LHCN-M2 (cell line): ENCODE measurements at places on chromosomes 2 and 18. TPM values are rescaled to one million over a fixed set of nuclear protein-coding genes. Genes with fewer than 3 reads are reported as not detected.

DNA sequence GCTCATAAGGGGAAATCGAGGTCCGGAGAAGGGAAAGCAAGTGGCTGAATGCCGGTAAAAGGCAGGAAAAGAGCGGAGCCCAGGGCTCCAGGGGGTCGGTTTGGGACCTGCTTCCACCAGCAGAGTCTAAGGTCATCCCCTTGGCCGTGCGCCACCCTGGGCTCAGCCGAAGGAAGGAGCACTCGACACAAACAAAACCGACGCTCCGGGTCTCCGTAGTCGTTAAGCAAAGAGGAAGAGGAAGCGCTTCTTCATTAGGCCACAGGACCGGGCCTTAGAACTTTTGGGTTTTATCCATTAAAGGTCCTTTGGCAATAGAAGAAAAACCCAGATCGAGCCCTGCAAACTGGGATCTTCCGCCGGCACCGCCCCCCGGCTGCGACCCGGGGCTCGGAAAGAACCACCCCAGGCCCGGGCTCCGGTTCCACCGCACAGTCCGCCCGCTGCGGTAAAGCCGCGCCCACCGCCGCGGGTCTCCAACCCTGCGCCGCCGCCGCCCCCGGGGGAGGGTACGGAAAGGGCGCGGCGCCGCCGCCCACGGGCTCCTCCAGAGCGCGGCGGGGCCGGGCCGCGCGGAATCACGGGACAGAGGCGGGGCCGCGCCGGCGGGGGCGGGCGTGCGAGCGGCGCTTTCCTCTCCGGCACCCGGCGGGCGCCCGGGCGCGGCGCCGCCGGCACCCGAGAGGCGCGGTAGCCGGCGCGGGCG, at the start of gene TTL:
Gene TTL (plus strand): TSS at position 629 of the 706 bp plus-strand sequence. CDS start 189 bp downstream, outside the sequence.
- peak; percentile 59 for DNase-seq

GRCh38 chr2:167534443-167534842, 646.2 kb downstream of the XIRP2 start:
- DNase-seq: no peak

DNA sequence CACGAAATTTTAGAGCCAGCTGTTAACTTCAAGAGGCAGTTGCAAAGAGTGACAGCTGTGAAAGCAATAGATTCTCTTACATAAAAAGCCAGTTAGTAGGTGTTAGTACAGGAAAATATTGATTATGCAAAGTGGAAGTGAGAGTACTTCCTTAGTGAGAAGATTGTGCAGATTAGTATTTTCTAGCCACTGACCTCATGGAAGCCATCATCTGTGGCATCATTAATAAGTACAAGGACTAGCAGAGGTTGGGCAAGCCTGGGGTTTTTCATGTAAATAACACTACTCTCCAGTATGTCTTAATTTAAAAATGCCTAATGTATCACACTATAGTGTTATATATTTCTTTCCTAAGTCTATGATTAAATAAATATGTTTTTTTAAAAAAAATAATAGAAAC, 166.2 kb upstream of the DTNA start:
- DNase-seq: no peak

Gene RIT2
- total RNA-seq: not detected in 2 replicates

DNA sequence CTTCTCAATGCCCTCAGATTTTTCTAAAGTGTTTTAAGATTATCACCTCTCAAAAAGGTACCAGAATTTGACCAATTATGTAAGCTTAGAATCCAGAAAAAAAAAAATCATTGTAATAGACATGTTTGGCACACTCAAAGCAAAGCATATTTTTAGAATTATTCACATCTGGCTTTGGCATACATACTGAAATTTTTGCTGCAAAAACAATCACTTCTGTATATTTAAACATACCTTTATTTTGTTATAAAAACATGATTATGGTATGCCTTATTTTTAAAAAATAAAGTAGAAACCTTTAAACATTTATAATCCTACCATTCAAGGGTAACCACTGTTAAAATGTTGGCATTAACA, 143.3 kb downstream of the ESCO1 start:
- no peak for DNase-seq

DNA sequence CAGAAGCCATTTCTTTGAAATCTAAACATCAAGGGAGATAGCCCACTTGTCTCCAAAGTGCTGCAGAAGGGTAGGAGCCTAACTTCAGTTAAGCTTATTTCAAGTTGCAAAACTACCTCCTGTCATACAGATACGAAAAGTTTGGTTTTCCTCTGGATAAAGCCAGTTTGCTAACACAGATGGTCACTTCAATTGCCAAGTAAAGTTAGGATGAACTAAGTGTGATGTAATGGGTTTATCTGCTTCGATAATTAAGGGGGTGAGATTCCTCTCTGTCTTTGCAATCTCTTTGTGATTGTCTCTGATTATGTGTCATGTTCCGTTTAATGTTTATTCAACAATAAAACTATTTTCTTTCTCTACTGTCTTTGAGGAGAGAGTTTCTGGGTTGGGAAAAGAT, 156.4 kb downstream of the SLC39A10 start:
- no peak for DNase-seq

DNA sequence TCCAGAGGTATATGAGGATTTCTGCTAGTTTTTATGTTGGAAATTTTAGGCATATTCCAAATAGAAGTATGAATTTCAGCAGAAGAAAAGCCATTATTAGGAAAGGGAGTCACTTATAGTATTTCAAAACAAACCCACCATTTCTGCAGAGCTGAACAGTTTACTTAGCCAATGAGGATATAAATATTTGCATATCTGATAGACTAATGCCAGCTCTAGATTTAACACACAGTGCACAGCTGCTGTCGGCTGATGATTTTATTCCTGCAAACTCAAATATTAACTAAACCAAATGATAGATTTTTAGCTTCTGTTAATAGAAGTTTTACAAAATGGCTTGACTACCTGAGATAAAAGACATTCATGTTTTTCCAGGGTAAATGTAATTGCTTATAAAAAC, 375.8 kb upstream of the FANCL start:
- no peak for DNase-seq

DNA sequence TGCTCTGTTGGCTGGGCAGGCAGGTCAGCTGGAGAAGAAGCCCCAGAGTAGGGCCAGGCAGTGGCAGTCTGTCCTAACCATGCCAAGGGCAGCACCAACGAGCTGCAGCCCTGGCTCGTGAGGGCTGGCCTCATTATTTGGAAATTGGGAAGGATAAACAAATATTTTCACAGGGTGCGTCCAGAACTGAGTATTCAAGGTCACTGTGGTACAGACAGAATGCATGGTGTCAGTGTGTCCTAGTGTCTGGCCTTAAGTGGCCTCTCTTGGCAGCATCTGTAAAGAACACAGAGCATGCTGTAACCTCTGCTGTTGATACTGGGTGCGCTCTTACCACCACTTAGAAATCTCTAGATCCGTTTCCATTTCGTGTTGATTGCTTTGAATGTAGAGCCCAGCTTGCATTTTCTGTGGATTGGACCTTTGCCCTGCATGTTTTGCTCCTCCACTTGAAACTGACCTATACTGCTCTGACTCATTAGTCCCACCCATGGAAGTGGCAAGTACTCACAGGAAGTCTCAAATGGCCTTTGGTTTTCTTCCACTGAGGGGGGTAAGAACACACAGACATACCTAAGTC, 88.2 kb downstream of the GREB1L start:
- peak; percentile 93 for DNase-seq

- DNase-seq: no peak
Measured at GRCh38 chr2:155895016-155895415, 437.5 kb downstream of the NR4A2 start.

DNA sequence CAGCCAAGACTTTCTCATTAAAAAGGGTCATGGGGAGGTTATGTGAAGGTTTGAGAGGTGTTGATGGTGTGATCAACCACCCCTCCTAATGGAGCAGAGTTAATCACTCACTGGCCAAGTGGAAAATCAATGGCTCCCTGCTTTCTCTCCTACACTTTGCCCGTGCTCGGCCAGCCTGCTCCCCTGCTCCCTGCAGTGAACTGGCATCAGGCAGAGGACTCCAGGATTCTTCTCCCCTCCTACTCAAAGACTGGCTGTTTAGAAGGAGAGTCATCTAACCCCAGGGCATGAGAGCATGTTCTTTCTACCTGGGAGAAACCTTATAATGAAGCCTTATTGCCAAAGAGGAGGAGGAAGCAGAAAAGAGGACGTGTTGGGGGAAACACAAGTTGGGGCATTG, 74.9 kb downstream of the SGPP2 start:
- no peak for DNase-seq

DNA sequence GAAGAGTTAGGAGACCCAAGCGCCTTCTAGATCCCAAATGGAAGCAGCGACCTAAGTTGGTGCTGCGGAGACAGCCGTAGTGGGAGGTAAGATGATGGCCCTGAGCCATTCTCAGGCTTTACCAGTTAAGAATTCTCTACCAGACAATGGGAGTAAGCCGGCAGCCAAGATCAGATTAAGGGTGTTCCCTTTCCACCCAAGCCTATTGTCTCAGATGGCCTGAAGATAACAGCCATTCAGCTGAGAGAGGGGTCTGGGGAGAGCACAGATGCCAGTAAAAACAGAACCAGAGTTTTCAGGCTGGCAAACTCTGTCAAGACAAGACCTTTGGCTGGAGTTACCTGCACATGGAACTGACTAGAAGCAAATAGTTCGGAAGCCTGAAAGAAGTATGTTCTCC, 191.7 kb upstream of the HAAO start:
- no peak for DNase-seq

- no peak for DNase-seq
Measured at GRCh38 chr2:226873826-226874225, 38.0 kb downstream of the RHBDD1 start.

Gene NEB
- 0.32 and 2.6 TPM in 2 replicates for total RNA-seq

DNA sequence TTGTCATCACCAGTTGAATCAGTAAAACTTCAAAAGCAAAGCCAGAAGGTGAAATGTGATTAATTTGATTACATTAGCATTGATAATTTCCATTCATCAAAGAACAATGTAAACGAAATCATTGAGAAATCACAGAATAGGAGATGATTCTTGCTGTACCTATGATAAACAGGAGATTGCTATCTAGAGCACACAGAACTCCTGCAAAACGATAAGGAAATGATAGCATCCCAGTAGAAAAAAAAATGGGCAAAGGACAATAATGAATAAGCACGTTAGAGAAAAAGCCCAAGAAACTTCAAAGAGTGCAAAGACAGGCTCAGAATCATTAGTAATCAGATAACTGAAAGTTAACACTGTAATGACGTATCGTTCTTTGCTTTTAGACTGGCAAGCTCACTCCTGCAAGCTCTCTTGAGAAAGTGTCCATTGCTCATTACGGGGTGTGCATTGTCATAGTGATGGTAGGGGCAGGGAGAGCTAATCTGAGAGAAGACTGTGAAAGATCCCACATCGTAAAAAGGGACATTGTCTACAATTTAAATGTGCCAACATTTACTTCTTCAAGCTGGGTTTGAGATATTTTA, 143.6 kb downstream of the SPP2 start:
- DNase-seq: no peak

DNA sequence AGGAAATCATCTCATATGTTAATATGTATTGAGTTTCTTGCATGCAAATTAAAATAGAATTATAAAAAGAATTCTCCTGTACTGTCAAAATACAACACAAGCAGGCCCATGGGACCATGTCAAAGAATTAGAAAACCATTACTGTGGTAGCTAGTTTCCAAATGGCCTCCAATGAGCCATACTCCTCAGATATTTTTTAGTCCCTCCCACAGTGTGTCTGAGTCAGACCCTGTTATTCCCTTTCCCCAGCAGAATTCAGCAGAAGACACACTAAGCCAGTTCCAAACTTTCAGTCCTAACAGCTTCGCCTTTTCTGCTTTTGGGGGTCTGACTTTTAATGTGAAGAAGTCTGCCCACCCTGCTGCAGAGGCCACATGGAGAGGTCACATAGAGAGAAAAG, 86.7 kb downstream of the FIGN start:
- DNase-seq: peak; percentile 50

GRCh38 chr2:160575368-160575767, 81.8 kb upstream of the RBMS1 start:
- no peak for DNase-seq

DNA sequence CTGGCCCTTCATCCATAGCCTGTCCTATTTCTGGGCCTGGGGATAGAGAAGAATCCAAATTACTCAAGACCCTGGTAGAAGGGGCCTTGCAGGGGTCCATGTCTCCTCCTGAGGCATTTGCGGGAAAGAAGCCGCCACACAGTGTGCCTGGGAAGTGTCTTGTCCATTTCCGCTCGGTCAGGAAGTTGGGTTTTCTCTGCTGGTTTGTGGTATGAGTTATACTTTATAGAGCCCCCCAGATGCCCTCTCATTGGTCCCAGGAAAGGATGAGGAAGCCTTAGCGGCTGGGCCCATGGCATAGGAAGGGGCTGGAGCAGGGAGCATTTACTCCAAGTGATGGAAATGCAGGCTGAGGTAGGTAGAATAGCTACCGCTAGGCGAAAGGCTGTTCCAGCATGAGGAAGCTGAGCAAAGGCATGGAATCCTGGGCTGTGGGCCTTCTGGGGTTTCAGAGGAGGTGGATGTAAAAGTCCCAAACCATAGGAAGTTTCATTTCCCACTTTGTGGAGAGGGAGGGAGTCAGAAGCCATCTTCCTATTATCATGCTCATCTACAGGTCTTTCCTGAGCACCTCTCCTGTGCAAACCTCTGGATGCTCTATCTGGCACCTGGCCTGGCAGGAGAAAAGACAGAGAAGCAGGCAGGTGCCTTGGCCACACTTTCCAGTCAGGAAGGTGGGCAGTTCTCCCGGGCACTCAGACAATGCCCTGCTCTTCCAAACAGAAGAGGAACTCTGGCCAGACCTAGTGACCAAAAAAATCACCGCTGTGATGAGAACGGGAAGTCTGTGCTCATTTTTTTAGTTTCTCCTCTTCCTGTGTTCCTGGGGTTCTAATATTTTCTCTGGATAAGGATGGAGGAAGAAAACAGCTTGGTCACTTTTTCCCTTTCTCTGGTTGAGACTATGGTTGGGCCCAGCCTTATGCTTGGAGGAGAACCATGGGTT, 2.6 kb upstream of the CD207 start:
- no peak for DNase-seq

Gene REG3G
- total RNA-seq: not detected in 2 replicates

Gene SERPINB2
- total RNA-seq: 0.80 and 1.0 TPM in 2 replicates

DNA sequence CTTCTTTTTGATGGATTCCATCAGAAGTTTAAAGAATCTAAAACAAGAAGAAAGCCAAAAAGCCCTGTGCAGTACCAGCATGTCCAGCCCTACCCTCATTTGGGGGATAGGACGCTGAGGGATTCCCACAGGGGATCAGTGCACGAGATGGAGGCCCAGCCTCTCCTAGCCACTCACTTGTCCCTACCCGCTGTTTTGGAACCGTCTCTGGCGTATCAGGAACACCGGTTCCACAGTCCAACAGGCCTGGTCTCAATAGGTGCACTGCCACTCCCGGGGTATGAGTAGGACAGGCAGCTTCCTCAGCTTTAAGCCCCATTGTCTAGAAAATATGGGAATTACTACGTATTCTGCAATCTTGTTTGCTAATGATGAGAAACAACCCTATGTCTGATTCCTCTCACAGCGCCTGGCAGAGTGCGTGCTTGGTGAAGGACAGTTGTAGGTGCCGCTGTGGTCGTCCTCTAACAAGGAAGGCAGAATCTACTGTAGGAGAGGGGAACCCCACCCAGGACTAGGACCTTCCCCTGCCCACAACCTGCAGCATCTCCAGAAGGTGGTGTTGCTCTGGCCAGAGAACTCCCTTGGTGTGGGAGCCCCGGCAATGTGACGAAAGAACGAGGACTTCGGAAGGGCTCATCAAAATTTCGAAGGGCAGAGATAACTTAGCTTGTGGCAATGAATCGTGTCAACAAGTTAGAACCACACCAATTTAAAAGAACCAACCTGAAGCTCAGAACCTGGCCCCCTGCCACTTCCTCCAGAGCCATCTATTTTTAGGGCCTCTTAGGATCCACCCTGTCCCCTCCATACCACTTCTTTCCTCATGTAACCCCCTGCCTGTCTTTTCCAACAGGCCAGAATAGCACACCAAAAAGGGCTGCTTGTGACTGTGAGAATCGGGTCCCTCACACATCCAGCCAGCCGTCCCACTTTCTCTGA, 71.7 kb downstream of the POLR1A start:
- DNase-seq: no peak

Gene WDFY1
- 45.5 and 48.6 TPM in 2 replicates for total RNA-seq
